CD4-positive, alpha-beta T cell treated with Interleukin-17A for 4 hours (primary cell): ENCODE measurements at places on chromosomes 11 and 22.

DNA sequence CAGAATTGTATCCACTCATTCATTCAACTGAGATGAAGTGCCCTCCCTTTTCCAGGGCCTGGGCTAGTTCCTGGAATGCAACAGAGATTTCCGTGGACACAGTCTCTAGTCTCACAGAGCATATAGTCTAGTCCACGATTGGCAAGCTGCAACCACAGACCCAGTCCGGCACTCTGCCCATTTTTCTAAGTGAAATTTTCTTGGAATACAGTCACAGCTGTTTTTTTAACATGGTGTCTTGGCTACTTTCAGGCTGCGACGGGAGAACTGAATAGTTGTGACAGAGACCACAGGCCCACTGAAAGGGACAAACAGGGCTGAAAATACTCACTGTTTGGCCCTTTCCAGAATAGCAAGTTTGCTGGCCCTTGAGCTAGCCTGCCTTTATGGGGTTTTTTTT lies 29.2 kb downstream of the ALG12 start:
- no peak for DNase-seq

- DNase-seq, result no peak
Observed at GRCh38 chr22:46457502-46458488, 79.6 kb downstream of the CELSR1 start.

DNA sequence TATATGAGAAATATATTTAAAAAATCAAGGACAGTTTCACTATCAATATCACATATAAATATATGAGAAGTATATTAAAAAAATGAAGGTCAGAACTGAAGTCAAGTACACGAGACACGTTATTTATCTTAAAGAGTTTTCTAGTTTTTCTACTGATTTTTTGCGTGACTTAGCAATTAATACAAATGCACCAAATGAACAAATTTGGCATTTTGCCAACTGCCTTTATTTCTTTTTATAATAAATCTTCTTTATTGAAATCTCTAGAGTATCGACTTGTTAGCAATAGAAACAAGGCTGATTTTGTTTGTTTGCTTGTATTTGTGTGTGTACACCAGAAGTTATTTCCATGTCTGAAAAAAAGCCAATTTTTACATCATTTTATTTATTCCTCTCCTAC lies 1684.7 kb upstream of the RAG2 start:
- no peak for DNase-seq

GRCh38 chr22:46970411-46971098 lies 208.1 kb downstream of the TBC1D22A start:
- no peak for DNase-seq

DNA sequence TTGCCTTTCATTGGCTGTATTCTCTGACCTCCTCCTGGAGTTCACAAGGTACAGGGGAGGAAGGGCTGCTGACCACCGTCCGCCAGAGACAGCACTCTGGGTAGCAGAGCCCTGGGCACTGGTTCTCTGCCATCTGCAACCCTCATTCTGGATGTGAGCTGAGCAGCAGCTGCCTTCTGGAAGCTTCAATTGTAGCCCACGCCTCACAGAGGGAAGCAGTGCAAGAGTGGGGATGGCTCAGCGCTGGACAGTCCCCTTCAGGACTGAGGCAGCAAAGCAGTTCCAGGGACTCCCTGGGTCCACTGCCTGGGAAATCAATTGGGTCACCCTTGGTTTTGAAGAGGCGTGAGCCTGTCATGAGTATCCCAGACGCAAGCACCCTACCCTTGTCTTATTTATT lies 346.2 kb downstream of the CADM1 start:
- no peak for DNase-seq

DNA sequence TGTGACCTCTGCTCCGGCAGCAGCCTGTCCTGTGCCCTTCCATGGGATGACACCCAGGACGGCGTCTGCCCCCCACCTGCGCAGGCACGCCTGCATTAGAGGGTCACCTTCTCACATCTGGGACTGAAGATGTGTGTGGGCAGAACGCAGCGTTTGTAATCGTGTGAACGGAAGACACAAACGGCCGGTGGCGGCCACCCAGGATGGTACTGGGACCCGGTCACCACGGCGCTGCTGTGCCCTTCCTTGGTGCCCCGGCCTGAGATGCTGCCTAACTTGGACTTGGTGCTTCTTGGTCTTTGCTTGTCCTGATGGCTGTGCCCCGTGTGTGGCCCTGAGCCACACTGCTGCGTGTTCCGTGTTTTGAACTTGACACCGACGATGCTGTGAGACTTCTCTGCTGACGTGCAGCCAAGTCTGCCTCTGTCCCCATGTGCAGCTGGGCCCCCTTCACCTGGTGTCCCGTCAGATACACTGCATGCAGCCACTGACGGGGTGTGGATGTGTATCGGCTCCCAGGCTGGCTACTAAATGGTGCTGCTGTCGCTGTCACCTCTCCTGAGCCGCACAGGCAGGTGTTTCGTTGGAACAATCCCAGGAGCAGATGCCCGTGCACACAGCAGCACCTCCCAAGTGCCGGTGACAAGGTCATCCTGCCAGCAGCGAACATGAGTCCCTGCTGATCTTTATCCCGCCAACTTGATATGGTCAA lies 21.4 kb downstream of the YPEL1 start:
- no peak for DNase-seq

- no peak for DNase-seq
Observed at GRCh38 chr22:46028106-46028991, 51.4 kb upstream of the WNT7B start.

DNA sequence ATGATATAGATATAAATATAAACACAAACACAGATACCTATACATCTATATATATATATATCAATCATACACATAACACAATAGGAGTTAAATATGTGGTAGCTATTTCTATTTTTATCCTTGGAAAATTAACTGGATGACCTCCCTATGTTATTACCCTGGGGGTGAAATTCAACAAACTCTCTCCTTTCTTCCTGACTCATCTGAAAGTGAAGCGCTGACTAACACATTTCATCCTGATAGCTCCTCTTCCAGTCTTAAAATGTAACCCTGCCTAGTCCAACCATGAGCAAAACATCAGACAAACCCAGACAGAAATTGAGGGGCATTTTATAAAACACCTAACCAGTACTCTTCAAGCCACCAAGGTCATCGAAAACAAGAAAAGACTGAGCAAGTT lies 220.6 kb upstream of the ISX start:
- no peak for DNase-seq

GRCh38 chr11:69353696-69354544 lies 60.0 kb downstream of the MYEOV start:
- no peak for DNase-seq

DNA sequence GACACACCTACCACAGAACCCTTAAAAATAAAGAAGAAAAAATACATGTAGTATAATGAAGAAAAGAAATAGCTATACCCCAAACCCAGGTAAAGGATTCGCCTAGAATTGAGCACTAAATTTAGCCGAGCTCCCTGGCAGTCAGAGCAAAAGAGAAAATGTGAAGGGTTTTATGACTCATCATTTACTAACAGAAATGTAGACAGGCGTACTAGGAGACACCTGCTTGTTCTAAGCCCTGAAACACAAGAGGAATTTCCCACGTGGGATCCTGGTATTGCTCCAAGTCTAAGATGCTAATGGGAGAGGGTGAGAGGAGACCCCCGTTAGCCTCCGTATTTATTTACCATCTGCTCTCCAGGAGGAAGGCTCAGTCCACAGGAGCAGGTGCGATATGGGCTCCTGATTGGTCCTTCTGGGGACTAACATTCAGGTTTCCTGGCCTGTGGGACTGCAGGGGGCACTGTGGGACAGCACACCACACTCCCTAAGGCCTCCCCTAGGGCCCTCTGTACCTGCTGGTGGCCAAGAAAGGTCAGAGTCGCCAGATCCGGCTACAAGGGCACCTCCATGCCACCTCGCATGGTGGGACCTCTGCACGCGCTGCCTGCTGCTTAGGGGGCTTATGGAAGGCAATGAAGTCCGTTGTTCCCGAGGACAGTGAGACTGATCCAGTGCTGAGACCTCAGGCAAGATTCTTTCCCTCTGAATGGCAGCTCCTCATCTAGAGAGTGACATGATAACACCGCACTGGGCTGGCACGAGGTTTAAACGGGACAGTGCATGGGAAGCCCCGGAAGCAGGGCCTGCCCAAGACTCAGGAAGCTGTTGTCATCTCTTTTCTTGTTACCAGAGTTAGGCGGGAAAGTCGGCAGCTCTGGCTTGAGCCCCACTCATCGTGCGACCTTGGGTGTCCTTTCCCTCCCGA lies 25.8 kb downstream of the KCNC1 start:
- no peak for DNase-seq

DNA sequence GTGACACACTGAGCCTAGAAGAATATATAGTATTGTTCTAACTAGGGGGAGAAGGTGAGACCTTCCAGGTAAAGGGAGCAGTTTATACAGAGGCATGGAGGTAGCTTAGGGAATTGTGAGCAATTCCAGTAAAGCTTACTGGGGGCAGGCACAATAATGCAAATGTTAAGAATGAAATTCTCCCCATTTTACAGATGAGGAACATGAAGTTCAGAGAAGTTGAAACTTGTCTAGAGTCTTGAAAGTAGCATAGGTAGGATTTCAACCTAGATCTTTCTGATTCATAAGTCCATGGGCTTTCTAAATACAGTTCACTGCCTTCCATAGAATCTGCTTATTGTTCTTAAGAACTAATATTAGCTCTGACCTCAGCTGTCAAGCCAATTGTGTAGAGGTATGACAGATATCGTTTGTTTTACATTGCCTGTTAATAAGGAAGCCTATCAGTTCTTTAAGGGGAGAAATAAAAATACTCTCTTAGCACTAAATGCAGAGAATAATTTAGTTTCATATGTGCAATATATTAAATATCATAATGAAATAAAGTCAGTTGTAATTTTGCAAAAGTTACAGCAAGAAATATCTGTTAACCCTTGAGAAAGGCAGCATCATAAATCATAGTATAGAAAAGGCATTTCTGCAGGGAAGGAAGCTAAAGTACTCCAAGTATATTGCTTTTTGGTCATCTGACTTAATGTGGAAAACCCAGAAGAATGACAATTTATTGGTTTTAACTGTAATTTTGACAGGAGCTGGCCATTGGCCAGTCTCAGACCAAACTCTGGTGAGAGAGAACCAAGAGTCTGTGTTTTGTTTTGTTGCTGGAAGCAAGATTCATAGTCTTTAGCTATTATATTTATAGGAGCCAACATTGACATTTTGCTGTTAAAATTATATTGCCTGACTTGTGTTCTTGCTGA lies 181.8 kb downstream of the UVRAG start:
- no peak for DNase-seq

GRCh38 chr11:74981888-74982287 lies 6.8 kb upstream of the NEU3 start:
- DNase-seq, result no peak

DNA sequence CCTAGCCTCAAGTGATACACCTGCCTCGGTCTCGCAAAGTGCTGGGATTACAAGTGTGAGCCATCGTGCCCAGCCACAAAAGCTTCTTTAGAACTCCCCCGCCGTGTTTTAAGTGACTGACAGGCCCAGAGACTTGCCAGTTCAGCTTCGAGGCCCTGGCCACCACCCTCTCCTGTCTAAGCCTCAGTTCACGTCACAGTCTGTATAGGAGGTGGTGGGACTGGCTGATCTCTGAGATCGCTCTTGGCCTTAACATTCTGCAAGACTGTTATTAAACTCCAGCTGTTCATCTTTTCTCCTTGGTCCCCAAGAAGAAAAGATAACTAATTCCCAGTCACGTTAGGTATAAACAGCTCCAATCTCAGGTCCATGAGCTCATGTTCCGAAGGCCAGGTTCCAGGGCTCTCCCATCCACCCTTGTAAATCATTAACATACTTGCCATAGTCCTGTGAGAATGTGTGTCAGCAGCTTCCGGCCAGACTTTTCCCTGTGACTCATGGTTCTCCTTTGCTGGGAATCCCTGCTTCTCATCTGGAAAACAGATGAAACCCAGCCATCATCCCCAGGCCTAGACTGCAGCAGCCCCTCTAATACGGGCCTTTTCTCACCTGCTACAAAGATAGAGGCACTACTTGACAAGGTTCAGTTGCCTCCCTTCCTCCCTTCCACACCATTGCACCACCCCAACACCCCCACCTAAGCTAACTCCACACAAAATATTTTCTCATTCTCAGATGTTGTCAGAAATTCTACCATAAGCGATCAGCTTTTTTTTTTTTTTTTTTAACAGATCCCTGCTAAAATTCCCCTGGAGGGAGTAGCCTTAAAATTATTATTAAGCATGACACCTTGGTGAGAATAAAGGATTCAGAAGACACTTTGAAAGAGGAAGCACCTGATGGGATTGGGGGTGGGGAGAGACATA lies 5.6 kb upstream of the KIAA0930 start:
- DNase-seq, result no peak

DNA sequence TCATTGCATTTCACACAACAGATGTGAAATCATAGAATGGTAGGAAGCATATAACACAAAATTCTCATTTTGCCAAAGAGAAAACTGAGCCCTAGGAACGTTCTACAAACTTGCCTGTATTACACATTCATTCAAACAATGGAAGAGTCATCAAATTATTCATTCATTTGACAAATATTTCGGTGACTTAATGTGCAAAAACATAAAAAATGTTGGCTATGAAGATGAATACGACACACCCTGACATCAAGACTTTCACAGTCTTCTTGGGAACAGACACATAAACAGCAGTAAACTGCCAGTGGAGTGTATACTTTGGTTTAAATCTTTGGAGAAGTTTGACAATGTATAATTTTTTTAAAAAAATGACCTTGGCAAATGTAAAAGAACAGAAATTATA lies 20.4 kb upstream of the C11orf87 start:
- no peak for DNase-seq

DNA sequence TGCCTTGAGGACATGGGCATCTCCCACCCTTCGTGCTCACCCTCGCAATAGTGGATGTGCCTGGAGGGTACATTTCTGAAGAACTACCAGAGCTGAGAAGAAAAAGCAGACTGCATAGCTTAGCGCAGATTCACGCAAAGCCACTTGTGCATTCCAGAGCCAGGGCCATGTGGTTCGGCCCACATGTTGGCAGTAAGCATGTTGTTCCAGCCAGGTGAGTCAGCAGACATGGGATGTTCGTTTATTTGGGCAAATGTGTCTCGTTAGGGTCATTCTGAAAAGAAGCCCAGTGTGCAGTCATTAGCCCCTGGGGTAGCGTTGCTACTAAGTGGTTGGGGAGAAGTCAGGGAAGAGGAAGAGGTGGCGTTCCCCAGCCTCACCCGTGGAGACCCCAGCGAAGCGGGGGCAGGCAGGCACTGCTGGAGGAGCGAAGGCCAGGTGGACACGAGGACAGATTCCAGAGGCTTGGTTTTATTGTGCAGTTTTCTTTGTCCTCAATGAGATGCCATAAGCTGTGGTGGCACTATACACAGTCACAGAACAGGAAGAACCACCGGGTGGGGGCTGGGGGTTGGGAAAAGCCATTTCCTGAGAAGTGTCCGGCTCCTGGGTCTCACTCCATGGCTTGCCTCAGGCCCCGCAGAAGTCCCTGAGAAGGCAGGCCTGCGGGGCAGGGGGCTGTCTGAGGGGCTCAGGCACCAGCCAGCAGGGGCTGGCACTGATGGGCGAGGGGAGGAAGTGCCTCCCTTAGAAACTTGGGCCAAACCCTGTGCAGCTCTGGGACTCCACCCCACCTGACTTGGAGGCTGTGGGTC lies 5.0 kb downstream of the THY1 start:
- no peak for DNase-seq

DNA sequence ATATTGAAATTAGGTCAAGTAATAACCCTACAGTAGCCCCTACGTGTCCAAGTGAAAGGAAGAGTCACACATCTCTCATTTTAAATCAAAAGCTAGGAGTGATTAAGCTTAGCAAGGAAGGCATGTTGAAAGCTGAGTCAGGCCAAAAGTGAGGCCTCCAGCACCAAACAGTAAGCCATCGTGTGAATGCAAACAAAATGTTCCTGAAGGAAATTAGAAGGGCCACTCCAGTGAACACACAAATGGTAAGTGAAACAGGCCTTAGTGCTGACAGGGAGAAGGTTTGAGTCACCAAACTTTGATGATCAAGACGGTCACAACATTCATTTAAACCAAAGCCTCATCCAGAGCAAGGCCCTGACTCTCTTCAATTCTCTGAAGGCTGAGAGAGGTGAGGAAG lies 127.2 kb downstream of the SHANK2 start:
- no peak for DNase-seq
